ENCODE measurements at places on chromosomes 11 and 22.

DNA sequence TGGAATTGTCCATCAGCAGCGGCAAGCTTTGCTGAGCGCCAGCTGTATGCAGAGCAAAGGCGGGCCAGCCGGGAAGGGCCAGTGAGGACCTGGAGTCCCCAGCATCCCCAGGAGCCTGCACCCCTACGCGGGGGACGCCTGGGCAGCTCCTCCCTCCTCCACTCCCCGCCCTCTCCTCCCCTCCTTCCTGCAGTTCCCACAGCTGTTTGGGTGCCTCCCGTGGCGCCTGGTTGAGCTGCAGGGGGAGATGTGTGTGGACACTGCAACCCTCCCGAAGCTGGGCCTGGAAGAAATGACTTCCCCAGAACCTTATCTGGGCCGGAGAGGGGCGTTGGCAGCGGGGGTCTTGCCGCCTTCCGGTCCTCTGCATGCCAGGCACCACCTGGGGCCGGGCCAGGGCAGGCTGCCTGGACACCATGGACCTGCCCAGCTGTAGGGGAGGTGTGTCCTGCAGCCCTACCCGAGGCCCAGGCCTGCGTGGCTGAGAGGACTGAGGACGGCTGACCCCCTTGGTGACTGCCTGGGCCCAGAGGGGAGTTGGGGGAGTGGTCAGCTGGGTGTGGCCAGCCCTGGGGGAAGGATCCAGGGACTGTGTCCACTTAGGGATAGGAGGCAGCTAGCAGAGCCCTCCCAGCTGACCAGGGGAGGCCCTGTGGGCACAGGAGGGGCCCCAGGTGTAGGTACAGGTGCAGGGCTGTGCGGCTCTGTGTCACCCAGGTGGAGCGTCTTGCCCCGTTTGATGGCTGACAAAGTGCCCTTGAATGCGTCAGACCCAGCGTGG, 16.8 kb upstream of the MUC6 start:
- no peak for DNase-seq

DNA sequence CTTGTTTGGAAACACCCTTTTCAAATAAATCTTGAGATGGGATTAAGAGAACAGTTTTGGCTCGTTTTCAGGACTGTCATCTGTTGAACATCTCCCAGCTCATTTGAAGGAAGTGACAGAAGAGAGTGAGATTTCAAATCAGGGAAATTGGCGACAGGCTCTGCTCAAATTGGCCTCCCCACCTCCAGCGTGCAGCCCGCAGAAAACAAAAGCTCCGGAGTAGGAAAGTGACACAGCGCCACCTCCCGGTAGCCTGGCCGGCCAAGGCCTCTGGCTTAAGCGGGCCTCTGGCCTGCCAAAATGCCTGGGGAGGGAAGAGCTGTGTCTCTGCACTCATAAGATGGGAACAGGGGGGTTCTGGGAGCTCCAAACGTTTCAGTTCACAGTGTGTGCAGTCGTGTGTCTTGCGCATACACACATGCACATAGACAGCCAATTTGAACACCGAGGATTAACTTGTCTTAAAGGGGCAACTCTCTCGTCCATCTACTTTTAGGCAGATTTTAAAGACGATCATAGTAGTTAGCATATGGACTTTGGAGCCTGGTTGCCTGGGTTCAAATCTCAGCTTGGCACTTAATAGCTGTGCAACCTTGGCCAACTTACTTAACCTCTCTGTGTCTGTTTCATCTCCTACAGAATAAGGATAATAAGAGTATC, 132.7 kb upstream of the RCN1 start:
- peak; percentile 77 for DNase-seq

DNA sequence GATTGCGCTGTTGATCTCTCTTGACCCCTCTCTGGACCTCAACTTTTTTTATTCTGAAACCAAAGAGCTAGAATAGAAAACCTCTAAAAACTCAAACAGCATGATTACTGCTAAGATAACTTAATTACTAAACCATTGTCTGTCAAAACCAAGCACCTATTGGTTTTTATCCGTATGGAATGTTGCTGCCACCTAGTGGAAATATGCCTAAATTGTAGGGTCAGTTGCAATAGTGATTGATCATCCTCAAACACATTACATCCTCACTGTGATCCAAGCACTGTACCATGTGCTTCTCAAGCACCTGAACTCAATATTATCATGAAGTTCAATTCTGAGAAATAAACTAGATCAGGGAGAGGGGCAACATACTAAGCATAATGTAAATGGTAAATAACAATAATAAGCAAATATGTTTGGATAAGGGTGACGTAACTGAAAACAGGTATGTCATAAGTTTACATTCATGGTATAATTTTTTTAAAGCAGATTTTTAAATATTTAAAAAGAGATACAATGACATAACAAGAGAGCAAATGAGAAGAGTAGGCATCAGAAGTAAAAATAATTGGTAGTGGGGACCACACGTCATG, 3.8 kb upstream of the OR5A2 start:
- DNase-seq, result no peak

DNA sequence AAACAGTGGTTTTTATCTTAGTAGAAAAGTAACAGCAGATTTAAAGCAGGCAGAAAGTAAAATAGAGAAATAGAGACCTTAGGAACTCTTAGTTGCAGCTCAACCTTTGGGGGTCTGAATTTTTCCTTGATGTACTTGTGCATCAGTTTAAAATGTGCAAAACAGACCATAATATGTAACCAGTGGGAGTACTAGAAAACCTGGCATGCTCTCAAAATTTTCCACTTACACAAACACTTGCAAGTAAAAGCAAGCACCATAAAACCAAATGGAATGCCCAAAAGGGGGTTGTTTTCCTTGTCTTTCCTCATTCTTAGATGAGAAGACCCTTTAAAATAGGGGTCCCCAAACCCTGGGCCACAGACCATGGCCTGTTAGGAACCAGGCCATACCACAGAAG, 12.9 kb upstream of the MRGPRE start:
- no peak for DNase-seq

DNA sequence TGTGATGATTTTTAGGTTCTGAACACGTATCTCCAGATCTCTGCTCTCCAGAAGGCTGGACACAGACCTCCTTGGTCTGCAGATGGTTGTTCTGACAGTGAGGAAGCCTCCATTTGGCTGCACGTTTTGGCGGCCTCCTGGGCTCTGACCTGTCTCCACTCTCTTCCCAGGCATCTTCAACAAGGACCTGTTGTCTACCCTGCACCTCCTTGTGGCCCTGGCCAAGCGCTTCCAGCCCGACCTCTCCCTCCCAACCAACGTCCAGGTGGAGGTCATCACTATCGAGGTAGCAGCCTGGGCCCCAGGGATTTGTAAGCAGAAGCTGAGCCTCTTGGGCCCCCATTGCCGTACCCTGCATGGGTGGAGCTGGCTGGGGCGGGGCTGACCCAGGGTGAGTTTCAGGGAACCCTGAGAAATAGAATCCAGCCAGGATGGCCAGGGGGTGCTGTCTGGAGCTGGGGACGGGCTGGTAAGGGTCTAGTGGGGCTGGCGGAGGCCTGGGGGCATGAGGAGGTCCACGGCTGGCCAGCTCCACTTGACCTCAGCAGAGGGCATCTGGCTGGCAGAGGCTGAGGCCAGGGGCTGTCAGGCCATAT, 9.8 kb downstream of the PARVG start:
- no peak for DNase-seq

GRCh38 chr11:10979529-10979928, 121.7 kb upstream of the ZBED5 start:
- no peak for DNase-seq

DNA sequence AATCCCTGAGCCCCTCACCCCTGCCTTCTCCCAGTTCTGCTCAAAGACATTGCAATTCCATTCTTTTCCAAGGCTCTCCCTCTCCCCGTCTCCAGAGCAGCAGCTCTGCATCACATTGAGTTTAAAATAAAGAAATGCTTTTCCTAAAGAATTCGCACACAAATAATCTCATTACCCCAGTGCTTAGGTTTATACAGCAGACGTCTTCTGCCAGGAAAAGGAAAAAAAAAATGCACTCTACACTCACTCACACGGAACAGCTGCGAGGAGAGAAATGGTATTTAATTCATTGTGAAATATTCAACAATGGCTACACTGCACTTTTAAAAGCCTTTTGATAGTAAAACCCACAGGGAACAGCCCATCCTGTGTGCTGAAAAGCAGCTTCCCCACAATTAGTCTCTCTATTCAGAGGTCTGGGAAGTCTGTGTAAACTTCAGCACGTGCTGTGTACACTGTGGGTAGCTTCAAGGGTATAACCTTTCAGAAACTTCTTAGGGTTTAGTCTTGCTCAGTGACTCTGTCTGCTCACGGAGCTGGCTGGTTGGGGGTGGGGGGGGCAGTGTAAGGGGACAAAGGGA, 42.8 kb downstream of the ETS1 start:
- no peak for DNase-seq

GRCh38 chr22:39556970-39557841, 13.3 kb upstream of the CACNA1I start:
- DNase-seq, result peak; percentile 41

- DNase-seq, result no peak
Measured at GRCh38 chr22:25375683-25376082, 156.2 kb downstream of the CRYBB2 start.

DNA sequence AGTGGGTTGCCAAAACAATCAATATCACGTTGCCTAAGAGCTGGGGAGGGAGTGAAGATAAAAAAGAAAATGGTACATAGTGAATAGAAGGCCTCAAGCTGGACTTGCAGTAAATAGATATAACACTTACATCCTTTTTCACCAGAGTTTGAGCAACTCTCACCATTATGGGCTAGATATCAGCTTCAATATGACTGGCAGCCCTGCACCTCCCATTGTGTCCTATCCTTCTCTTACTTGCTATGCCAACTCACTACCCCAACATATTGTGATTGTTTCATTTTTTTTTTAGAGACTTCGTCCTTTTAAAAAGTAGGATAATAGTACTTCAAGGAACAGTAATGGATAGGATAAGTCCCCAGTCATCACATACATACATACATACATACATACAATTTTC, 7.4 kb downstream of the HBG1 start:
- no peak for DNase-seq

- DNase-seq, result no peak
Measured at GRCh38 chr22:23526596-23527316, 53.3 kb downstream of the IGLL1 start.

Measured in midbrain (tissue), 1 donor.